ENCODE measurements at places on chromosomes 1 and 21.

DNA sequence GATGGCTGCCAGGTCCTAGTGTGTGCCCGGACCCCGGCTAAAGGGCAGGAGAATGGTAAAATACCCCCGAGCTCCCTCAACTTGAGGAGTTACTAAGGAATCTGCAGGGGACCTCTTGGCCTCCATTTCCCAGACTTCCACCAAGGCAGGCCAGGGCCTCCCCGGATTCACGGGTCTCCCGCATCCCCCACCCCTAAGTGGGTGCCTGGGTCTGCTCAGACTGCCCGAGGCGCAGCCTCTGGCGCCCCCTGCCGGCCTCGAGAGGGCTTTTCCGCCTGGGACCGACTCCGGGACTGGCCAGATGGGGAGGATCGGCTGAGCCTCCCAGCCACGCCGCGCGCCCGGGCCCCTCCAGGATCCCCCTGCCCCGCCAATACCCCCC, 1.7 kb downstream of the PLEKHG5 start:
- DNase-seq, result peak; percentile 31

DNA sequence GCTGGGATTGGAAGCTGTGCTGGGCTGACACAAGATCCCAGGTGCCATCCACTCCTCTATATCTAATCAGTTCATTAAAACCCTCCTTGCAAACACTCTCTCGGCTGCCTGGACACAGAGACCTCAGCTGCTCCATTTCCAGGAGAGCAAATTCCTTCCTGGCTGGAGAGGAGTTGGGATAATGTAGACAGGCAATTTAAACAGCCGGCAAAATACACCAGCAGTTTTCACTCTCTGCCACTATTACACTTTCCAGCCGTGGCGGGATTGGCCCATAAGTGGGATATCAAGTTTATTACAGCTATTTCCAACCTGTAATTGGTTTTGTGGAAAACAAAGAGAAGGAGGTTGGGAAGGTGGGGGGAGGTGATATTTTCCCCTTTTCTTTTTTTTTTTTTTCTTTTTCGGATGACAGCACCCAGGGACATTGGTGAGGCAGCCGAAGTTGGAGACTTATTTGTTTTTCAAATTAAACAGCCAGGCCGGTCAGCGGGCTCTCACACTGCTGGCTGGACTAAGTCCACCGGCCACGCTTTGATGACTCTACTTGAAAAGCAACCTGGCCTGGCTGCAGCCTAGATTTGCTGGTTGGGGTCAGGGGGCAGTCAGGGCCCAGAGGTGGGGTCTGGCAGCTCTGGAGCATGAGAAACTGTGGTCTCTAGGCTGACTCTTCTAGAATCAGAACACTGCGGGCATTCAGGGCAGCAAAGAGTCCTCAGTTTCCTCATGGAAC, 177.4 kb downstream of the IGSF21 start:
- DNase-seq, result no peak

- DNase-seq, result no peak
Observed at GRCh38 chr1:10824821-10825540, 28.5 kb upstream of the CASZ1 start.

DNA sequence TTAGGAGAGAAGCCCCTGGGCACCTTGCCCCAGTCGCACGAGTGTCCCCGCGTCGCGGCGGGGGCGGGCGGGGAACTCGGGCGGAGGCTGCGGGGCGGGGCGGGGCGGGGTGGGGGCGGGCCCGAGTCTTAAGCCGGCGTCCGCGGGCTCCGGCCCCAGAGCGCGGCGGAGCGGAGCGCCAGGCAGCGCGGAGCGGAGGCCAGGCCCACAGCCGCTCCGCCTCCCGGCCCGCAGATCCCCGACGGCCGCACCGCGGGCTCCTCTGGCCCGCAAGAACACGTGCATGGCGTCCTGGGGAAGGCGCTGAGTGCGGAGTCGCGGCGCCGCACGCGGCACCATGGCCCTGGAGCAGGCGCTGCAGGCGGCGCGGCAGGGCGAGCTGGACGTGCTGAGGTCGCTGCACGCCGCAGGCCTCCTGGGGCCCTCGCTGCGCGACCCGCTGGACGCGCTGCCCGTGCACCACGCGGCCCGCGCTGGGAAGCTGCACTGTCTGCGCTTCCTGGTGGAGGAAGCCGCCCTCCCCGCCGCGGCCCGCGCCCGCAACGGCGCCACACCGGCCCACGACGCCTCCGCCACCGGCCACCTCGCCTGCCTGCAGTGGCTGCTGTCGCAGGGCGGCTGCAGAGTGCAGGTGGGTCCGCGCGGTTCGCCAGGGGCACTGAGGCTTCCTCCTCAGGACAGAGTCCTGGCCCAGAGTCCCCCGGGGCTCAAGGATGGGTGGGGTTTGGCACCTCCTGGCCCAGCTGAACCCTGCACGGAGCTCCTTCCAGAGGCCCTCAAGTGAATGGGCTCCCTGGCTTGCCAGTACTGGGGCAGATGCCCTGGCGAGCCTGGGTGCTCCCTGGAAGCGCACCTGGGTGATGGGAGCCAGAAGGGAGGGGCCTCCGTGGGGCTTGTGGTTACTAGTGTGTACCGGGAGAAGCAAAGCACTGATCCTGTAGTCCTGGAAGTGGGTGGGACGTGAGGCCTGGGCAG, at the start of gene ESPN:
TSS of gene ESPN (plus strand) at position 158 of the 975 bp plus-strand sequence. CDS start at position 338, 180 bp downstream.
- no peak for DNase-seq

GRCh38 chr1:202551683-202552082, 158.6 kb downstream of the SYT2 start:
- no peak for DNase-seq

- no peak for DNase-seq
Observed at GRCh38 chr1:66291531-66291864, 242.5 kb upstream of the SGIP1 start.

DNA sequence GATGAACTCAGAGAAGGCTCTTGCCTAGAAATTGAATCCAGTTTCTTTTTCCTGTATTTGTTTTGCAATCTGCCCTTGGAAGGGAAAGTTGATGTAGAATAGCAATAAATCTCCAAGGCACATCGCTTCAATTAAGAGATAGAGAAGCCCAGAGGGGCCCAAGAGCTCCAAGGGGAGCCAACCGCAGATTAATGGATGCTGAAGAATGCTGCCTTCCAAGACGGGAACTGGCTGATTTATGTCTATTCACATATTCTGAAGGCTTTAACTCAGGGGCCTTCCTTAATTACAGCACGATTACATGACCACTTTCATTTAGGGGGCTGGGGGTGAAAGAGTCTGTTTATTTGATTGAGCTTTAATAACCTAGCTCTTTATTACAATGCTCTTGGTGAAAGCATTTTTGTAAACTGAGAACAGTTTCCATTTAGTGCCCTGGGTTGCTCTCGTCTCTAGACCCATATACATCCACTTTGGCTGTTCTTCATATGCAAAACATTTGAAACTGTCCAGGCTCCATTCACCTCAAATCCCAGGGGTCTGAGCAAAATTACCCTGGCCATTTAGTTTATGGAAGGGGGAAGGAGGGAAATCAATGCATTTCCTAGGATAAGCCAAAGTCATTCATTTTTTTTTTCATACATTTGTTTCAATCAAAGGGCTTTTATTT, 87.4 kb upstream of the CLDN14 start:
- no peak for DNase-seq

GRCh38 chr1:227577500-227577899, 14.1 kb downstream of the ZNF678 start:
- DNase-seq, result no peak

DNA sequence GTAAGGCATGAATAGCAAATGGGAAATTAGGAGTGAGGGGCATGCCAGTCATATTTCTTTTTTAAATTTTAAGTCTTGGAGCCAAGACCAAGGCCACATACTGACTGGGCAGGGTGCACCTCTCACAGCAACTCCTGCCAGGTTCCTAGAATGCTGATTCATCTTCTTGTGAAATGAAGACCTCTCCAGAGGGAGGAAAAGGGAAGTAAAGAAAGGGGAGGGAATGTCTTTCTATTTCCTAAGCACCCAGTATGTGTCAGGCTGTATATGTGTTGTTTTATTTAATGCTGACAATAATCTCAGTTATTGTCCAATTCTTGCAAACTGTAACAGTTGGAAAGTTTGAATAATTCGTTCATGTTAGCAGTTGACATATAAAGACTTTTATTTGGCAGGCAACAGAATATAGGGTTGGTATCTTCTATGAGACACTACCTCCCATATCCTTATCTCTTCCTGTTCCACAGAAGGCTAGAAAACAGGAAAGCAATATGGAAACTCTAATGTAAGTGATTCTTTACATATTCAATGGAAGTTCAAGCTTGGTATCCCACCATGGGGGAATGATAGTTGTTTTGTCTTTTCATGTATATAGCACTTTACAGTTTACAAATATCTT, 259.1 kb upstream of the USP24 start:
- no peak for DNase-seq
